ENCODE measurements at places on chromosomes 6 and 20.

GRCh38 chr6:15143086-15143485, 102.8 kb upstream of the JARID2 start:
- no peak for DNase-seq

GRCh38 chr20:49768204-49769047, 44.2 kb upstream of the SLC9A8 start:
- DNase-seq: no peak

DNA sequence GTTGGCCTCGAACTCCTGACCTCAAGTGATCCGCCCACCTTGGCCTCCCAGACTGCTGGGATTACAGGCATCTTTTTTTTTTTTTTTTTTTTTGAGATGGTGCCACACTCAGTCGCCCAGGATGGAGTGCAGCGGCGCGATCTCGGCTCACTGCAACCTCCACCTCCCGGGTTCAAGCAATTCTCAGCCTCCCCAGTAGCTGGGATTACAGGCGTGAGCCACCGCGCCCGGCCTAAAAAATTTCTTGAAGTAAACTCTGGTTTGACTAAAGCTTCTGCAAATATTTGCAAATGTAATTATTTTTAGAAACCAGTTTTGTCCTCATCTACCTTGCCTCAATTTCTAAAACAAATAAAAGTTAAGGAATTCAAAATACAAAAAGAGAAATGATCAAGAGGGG, 1.2 kb downstream of the IBTK start:
- DNase-seq: no peak

DNA sequence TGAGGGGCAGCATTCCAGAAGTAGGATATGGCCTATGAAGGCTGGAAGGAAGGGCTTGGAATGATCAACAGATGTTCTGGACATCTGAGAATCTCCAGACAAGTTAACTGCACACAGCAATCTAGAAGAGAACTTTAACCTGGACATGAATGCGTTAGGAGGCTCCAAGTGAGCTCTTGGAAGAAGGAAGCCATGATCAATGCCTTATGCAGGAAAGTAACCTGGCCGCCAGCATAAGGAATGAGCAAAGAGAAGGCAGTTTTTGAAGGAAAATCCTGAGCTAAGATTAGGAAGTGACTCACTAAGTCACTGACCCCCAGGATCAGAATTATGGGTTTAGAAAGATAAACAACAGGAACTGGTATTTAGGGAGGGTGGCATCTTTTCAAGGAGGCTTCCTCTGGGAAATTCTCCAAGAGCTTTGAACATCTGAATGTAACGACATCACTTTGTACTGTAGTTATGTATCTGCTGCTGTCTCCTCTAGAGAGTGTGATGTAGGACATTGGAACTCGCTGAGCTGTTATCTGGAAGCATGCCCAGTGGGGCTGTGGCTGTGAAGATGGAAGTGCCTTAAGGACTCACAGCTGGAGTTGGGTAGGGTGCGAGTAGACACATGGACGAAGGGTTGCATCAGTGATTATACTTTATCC, 236.8 kb downstream of the PACRG start:
- DNase-seq: no peak

- DNase-seq: no peak
Measured at GRCh38 chr6:88517737-88518136, 351.6 kb upstream of the CNR1 start.

DNA sequence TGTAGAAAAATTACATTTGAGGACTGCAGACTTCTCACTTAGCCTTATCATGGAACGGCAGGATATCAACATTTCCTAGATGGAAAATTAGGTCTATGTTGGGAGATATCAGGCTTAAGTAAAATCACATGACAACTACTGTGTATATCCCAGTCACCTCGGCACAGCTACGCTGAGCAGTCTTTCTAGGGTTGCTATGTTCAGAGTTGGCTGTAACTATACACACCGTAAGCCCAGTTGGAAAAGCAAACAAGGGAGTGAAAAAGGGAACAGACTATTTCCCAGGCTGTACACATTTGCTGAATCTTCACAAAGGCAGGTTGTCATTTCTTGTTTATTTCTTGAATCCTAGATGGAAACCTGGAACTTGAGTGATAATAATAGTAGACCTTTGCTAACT, 80.7 kb upstream of the PTPRK start:
- no peak for DNase-seq

DNA sequence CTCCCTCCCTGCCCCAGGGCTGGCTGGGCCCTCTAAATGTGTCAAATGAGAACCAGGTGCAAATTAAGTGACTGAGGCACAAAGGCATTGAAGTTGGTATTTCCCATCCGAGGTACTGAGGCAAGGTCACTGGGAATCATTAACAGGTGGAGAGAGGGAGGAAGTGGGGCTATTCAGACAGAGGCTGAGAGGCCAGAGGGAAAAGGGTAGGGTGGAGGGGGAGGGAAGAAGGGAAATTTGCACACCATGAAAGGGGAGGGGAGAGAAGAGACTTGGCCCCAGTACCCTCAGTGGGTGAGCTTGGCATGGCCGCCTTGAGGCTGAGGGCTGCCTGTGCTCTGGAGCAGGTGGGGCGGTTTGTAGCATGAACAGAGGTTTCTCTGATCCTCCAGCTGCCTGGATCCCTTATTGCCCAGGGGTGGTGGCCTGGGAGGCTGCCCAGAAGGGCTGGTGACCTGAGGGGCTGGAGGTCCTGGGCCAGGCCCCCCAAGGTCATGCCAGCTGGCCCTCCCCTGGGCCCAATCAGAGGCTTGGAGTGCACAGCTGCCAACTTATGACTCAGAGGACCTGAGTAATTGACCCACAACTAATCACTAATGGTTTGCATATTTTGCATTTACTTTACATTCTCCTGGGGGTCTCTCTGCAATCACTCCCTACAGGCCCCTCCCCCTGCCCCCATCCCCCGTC, 40.3 kb upstream of the ZFAND3 start:
- DNase-seq: no peak

DNA sequence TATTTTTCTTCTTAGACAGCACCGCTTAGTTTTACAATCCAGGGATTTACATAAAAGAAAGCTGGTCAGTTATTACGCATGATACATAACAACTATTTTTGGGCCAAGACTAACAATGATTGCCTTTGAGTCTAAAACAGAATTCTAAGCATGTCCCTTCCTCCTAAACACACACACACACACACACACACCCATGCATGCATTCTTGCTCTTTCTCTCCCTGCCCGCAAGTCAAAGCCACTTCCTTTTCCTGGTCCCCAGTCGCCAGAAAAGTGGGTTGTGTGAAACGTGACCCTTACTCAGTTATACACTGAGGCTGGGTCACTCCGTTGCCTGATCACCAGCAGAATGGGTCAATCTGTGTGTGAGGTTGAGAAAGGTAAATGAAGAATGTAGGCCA, 31.4 kb downstream of the FYN start:
- DNase-seq: no peak

DNA sequence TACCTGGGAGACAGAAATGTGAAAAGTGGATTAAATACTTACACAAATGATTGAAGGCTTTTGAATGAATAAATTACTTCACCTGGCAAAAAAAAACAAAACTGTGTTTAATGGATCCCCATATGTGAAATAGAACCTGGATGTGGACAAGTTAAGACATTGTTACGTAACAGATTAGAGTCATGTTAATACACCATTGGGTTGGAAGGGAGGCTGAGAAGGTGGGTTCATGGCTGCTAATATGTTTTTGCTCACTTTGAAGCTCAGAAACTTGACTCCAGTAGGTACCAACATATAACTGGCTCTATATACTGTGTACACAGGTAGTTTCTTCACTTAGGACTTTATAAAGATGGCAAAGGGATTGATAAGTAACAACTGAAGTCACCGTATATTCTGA, 21.4 kb upstream of the TENT5A start:
- no peak for DNase-seq

Data from stimulated activated CD4-positive, alpha-beta T cell treated with anti-CD3 and anti-CD28 coated beads, Interleukin-4, amount 100 ng/mL, for 4 hours (primary cell).